ENCODE measurements at places on chromosomes 5 and 9.
A peak's percentile ranks its signal among the peaks of the same experiment; 100 is the strongest.

- no peak for DNase-seq
Measured at GRCh38 chr9:19298436-19299000, 68.0 kb downstream of the DENND4C start.

DNA sequence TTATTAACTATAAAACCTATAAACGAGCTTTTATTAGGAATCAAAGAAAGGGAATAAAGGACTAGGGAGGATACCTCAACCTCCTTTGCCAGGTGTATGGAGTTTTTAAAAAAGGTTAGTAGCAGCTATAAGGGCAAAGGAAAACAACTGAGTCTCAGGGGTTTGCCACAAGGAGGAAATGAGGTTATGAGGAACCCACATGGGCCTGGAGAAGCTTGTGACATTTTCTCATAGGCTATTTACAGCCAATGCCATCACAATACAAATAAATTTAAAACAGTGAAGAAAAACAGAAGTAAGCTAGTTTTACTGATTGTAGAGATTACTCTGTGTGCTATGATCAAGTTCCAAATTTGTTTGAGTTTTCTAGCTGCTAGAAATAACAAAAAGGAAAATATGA, 92.6 kb downstream of the CDKN2A start:
- no peak for DNase-seq

- DNase-seq = no peak
Measured at GRCh38 chr5:173998531-173998930, 9.6 kb downstream of the C5orf47 start.

- DNase-seq = peak; percentile 28
Measured at GRCh38 chr5:140182803-140183367, 7.9 kb downstream of the CYSTM1 start.

GRCh38 chr5:139246394-139246793, 47.1 kb upstream of the MATR3 start:
- DNase-seq = no peak

- DNase-seq = no peak
Measured at GRCh38 chr9:130849356-130849755, 14.3 kb downstream of the ABL1 start.

DNA sequence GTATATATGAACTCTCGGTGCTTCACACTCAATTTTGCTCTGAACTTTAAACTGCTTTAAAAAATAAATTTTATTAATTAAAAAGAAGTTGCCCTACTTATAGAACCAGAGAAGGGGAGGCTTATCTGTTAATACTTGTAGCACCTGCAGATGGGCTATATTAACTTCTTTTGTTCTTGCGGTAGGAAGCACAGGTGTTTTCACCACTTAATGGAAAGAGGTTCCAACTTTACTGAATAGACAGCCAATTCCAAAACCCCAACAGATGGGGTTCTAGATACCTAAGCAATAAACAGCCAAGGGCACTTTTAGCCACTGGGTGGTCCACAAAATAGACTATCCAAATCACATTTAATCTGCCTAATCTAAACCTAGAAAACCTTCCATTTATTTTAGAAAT, 65.4 kb downstream of the SSBP2 start:
- no peak for DNase-seq

DNA sequence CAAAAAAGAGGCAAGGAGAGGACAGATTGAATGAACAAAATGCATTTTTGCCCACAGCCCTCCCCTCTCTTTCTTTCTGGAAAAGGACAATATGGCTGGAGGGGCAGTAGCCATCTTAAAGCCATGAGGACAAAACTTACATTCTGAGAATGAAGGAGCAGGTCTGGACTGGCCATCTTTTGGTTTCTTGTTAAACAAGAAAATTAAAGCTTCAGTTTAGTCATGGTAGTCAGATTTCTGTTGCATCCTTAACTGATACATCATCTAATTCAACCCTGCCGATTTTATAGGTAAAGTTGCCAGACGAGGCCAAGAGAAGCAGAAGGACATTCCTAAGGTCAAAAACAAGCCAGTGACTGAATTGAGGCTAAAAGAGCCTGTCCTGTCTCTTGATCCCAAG, 31.5 kb upstream of the INSYN2B start:
- DNase-seq = no peak

All from erythroblast (primary cell).